CD4-positive, alpha-beta T cell treated with Interleukin-6 at 100 ng/mL for 8 hours (primary cell): ENCODE measurements at places on chromosomes 7 and 10.

DNA sequence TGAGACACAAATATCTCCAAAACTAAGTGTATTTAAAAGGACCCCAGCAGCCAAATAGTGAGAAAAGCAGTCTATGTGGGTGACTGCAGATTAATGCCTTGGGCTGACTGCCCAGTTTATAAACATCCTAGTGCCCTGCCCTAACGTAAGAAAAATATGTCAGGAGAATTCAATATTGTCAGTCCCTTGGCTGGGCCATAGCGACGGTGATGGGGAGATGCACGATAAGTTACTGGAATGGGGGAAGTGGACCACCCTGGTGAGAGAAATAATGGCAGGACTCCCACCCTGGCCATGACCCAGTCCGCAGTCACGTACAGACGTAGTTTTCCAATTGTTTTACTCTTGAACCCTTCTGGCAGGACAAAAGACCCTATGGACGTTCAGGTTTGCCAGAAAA, 48.0 kb downstream of the JCAD start:
- DNase-seq, result no peak

- DNase-seq, result no peak
These were observed 145.2 kb downstream of the DNAJB6 start for GRCh38 chr7:157482025-157482424.

GRCh38 chr7:22665923-22666322, 61.1 kb upstream of the IL6 start:
- no peak for DNase-seq

- no peak for DNase-seq
These were observed 69.5 kb downstream of the HIBADH start for GRCh38 chr7:27593226-27593625.

DNA sequence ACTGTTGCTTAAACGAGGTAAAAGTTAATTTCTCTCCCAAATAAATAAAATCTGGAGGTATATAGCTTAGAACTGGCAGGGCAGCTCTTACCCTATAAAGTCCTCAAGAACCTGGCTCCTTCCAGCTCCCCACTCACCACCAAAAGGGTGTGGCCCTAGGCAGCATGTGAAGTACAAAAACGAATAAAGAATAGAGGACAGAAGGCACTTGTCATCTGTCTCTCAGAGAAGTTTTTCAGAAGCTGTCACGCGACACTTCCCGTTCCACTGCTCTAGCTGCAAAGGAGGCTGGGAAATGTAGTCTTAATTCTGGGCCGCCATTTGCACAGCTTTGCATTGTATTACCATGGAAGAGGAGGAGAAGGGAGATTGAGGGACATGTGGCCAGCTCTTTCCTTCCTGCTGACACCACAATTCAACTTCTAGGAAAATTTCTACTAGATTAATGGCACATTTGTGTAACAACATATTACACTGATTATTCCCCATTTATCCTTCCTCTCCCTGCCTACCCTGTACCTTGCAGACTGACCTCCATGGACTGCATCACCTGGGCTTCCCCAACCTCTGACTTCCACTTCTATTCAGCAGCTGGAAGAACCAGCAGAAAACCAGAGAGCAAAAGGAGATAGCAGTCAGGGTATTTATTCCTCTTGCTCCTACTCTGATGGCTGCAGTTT, 62.2 kb downstream of the CCDC71L start:
- peak; percentile 73 for DNase-seq

DNA sequence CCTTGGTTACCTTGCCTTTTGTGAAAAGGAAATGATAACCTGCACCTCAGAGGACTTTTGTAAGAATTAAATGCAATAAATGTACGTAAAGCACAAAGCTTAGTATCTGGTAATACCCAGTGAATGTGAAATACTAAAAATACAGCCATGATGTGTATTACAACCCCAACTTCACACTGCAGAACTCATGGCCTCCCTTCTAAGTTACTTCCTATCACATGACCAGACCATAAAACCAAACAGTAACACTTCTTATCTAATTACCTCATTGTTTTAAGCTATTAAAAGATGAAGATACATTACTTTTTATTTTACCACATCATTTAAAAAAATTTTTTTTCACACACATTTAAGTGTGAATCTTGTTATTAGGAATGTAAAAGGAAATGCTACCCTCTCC, 29.0 kb downstream of the VPS41 start:
- no peak for DNase-seq

DNA sequence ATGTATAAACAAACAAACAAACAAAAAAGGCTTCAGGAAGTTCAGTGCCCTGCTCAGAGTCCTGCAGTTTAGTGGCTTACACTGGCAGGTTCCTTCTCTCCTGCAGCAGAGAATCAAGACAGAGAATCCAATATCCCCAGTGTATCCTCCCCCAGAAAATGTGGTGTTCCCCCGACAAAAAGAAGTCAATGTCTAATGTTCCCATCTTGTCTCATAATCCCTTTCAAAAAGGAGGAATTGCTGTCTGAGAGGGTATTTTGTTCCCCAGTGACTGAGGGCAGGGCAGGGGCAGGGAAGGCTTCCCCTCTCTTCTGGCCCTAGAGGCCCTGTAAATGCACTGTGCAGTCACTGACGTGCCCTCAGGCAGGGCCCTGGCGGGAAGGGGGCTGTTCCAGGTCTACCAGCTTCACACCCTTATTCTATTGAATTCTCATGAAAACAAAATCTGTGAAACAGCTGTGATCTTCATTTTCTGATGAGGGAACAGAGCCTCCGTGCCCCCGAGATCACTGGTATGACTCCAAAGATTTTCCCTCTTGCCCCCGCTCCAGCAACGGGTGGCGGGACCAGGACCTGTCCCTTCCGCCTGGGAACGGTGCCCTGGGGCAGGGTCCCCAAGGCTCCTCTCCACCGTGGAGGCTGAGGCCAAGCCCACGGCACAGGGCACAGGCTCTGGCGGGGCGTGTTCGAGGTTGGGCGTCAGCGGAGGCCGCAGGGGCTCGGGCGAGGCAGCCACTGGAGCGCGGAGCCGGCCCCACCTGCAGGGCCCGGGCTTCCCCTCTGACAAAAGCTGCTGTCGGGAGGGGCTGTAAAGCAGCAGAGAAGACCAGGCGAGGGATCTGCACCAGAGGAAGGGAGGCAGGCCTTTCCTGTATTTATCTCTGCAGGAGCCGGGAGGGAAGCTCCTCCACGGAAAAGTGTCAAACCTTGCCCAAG, 13.4 kb upstream of the WDFY4 start:
- no peak for DNase-seq

DNA sequence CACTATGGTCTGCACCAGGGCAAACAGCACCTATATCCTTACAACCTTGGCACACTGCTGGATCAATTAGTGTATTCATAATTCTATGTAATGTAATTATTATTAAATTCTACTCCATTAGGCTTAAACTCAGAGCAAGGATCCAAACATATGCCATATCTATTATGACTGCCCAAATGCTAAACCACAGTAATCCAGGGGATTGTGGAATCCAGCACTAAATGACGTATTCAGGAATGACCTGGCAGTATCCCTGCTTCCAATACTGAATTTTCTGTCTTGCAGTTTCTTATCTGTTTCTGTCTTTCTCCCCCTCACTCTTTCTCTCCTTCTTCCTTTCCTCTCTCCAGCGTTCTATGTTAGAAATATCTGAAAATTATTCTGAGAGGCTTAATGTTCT, 16.5 kb upstream of the UBE2D1 start:
- DNase-seq, result no peak

DNA sequence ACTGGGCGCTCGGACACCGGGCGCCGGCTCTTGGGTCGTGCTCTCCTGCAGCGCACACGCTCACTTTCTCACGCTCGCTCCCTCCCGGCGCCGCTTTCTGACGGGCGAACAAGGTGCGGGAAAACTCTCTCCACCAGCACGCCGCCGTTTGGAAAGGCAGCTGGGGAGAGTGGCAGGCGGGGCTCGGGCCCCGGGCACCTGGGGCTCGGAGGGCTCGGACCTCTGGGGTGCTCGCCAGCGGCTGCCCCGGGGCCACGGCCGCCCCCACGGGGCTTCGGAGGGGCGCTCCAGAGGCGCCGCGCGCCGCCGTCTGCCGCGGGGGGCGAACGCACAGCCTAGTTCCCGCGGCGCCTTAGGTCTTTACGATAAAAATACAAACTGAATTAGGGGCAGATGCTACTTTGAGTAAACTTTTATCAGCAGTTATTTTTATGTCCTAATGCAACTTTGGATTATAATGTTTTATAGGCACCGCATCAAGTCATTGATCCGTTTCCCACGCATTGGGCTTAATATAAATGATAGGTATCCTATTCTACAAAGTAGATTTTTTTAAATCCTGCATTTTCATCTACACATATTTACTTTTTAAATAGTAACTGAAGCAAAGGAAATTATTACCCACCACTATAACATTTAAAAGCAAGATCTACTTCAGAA, 535 bp upstream of the EPC1 start:
- no peak for DNase-seq

- no peak for DNase-seq
These were observed 35.0 kb upstream of the WASL start for GRCh38 chr7:123783820-123784219.

DNA sequence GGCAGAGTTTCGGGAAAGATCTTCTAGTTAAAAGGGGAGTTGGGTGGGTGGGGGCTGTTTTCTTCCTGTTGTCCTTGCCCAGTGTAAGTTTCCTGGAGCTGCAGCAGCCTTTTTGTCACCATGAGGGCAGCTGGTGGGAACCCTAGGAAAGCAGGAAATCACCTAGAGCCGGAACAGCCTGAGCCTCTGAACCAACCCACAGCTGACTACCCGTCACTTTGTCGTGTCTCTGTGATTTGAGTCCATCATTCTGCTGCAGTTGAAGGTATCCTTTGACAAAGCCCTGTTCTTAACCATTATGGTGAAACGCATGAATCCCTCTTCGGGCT, 1.2 kb upstream of the C10orf143 start:
- DNase-seq, result no peak

- no peak for DNase-seq
These were observed 38.4 kb upstream of the PDE1C start for GRCh38 chr7:32108651-32109050.

- DNase-seq, result no peak
These were observed 163.3 kb downstream of the SVIL start for GRCh38 chr10:29471544-29471859.

DNA sequence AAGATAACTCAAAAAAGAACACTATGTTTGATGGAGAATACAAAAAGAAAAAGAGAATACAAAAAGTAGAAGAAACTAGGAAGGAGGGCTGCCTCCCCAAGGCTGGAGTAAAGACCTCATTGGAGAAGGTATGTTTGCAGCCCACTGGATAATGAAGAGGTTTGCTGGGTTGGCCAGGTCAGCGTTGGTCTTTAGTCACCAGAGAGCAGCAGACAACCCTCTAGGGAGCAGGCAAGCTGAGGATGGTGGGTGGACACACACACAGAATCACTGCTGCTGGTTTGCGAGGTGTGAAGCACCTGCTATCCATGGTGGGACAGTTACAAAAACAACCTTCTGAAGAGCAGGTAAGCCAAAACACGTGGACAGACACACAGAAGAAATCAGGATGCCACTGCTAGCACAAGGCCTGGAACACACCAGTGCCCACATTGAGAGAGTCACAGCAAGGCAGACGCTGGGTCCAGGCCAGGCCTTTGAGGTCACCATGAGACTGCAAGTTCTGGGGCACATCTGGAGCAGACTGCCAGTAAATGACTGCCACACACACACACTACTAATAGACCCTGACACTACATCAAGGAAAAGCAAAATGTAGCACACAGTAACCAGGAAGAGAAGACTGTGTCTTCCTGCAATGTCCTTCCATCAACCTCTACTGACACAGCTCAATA, 43.0 kb downstream of the MTERF1 start:
- DNase-seq, result no peak

DNA sequence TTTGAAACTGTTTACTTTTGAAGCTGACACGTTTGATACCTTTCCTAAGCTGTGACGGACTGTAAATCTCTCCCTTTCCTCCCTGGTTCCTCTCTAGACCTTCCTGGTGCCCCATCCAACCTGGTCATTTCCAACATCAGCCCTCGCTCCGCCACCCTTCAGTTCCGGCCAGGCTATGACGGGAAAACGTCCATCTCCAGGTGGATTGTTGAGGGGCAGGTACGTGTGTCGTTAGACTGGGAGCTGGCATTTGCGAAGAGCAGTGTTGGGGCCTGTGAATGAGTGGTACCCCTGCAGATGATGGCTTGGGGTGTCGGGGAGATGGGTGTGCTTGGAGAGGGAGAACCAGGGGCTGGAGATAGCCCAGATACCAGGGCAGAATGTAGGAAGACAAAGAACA, 602.7 kb upstream of the FOXK1 start:
- DNase-seq, result no peak

- DNase-seq, result no peak
These were observed at the start of gene SSC4D for GRCh38 chr7:76409537-76409936. TSS of gene SSC4D (minus strand) at chr7:76409697. CDS start at chr7:76404439, 5,258 bp downstream.

- no peak for DNase-seq
These were observed 95.9 kb upstream of the CCDC71L start for GRCh38 chr7:106756884-106757283.

DNA sequence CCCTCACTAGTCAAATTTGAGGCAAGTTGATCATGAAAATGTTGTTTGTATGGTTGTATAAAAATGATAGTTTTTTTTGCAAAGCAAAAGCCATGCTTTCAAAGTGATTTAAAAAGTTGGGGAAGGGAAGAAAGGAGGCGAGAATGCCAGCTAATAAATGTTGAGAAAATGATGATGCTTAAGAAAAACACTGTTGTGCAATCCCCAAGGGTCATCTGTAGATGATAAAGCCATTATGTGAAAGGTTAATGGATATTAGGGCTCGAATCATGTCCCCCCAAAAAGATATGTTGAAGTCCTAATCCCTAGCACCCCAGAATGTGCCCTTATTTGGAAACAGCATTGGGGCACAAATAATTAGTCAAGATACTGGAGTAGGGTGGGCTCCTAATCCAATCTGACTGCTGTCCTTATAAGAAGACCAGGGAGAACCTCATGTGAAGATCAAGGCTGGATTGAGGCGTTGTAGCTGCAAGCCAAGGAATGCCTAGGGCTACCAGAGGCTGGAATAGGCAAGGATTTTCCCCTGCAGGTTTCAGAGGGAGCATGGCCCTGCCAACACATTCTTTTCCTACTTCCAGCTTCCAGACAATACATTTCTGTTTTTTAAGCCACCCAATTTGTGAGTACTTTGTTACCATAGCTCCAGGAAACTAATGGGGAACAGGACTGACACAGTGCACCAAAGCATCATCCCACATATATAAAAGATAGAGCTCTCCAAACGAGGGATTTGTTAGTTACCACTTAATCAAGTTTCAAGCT, 35.4 kb upstream of the MKLN1 start:
- DNase-seq, result no peak

GRCh38 chr7:156639426-156640256, 933 bp upstream of the RNF32 start:
- DNase-seq, result no peak

DNA sequence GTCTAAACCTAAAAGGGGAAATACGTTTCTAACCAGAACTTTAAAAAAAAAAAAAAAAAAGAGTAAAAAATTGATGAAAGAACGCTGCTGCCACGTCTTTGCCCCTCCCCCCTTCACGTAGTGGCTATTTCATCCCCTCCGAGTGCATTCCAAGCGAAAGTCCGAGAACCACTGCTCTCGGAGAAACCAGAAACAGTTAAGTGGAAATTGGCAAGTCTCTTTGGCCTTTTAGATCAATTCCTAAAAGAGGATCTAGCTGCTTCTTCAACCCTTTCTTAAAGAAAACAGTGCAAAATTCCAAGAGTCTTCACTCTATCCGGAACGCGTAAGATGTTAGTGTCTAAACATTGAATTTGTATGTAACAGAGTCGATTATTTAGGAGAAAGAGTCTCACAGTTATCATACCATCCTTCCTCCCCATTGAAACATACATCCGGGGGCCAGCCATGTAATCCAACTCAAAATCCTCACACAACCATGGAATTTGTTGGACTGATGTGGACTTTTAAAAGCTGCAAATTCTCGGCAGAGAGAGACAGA, 1.1 kb downstream of the P4HA1 start:
- peak; percentile 10 for DNase-seq
